ENCODE measurements at places on chromosomes 7 and 10.

DNA sequence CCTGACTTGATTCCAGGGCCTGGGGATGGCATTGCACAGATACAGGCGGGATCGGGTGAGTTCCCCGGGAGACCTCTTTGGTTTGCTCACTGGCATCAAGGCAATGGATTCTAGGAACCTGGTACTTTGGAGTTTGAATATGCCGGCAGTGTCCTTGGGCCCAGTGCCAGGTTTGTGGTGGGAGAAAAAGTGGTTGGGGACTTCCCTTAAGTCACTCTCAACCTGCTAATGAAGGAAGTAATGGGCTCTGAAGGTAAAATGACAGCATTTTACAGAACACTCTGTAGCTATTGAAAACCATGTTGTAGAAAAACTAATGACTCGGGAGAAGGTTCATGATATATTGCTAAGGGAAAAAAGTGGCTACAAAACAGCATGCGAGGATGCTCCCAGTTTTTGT is 129.9 kb downstream of the CFAP58 start:
- DNase-seq: no peak

DNA sequence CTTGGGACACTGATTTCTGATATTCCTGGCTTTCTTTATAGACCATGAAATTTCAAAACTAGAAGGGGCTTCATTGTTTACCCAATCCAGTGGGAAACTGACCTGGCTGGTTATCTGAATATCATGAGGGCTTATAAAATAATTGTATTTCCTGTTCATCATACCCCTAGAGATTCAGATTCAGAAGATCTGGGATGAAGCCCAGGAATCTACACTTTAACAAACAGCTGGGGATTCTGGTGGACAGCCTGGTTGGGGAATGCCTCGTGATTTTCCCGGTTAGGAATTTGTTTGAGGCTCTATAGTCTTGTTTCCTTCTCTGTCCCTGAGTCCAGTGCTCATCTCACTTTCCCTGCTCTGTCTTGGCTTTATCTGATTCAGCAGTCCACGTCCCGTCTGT is 110.3 kb downstream of the ADRA2A start:
- no peak for DNase-seq

DNA sequence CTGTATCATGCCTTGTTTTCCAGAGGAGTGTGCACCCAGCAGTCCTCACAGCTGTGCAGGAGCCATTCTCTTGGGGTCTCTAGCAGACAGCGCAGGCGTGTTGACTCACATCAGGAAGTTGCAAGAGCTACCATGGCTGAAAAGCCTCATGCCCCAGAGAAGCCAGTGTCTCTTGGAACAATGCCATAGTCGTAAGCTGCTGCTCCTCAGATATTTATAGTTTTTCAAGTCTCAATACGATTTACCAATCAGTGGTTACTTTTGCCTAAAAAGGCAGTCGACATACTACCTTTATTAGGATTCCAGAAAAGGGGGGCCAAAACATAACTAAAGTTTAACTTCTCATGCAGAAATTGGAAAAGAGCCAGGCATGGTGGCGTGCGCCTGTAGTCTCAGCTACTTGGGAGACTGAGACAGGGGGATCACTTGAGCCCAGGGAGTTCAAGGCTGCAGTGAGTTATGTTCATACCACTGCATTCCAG is 407.7 kb downstream of the PARD3 start:
- DNase-seq: no peak

DNA sequence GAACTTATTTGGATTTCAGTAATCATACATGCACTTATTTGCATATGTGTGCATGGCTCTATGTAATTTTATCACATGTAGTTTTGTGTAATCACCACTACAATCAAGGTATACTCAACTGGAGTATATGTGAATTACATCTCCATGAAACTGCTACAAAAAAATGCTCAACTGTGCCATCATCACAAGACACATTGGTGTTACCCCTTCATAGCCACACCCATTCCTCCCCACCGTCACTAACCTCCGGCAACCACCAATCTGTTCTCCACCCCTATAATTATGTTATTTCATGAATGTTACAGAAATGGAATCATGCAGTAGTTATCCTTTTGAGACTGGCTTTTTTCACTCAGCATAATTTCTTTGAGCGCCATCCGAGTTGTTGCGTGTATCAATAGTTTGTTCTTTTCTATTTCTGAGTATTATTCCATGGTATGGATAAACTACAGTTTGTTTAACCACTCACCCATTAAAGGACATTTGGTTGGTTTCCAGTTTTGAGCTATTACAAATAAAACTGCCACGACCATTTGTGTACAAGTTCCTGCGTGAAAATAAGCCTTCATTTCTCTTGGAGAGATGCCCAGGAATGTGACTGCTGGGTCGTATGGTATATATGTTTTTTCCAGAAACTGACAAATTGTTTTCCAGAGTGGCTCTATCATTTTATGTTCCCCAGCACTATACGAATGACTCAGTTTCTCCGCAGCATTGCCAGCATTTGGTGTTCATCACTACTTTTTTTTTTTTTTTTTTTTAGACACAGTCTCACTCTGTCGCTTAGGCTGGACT is 11.3 kb upstream of the SMO start:
- DNase-seq: no peak

GRCh38 chr7:1516586-1517251 is 12.5 kb upstream of the INTS1 start:
- no peak for DNase-seq

- DNase-seq: no peak
Observed at GRCh38 chr10:101215397-101216206, 13.7 kb downstream of the LBX1 start.

DNA sequence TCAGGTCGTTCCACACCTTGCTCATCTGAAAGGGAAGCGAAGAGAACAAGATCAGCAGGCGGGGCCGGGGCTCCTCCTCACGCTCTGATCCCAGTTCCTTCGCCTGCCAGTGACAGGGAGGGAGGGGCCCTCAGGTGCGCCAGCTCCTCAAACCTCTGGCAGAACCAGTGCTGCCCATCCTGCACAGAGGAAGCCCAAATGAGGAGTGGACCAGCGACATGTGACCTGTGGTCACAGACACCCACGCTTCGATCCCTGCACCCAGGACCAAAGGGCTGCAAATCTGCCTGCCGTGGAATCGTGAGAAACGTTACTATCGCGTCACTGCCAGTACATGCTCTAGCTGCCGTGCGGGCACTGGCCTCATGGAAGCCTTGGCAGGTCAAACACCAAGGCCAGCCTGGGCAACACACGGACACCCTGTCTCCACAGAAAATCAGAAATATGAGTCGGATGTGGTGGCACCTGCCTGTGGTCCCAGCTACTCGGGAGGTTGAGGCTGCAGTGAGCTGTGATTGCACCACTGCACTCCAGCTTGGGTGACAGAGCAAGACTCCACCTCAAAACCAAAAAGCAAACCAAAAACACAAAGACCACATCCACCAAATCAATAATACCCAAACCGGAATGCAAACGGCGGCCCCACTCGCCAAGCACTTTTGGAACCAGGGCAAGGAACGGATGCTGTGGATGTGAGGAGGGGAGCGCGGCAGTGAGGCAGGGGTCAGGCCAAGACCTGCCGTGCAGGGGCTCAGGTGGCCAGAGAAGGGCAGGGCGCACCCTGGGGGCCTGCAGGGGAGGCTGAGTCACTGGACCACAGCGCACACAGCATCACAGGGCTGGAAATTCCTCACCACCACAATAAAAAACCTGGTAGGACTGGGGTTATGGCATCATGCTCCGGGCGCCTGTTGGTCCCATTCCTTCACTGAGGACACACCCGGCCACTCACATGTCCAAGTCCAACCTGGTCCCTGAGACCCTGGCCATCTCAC is 13.4 kb downstream of the NUDT1 start:
- DNase-seq: no peak

DNA sequence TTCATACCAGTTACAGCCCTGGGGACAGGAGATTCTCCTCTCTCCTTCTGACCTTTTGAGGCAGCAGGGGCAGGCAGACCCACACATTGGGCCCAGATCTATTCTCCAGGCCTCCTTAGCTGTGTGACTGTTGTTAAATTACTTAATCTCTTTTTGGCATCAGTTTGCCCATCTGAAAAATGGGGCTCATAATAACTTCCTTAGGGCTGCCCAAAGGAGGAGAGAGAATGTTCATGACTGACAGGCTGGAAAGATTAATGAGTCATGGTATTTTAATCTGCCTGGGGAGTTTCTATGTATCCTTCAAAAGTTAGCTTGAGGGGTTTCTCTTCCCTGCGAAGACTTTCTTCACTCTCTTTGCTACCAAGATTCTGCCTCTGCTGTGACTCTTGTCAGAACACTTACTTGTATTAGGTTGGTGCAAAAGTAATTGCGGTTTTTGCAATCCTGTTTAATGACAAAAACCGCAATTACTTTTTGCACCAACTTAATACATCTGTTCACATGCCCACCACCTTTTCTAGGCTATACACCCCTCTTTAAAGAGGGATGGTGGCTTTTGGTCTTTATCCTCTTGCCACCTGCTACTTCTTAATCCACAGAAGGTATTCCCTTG is 83.4 kb downstream of the ARID5B start:
- DNase-seq: no peak

DNA sequence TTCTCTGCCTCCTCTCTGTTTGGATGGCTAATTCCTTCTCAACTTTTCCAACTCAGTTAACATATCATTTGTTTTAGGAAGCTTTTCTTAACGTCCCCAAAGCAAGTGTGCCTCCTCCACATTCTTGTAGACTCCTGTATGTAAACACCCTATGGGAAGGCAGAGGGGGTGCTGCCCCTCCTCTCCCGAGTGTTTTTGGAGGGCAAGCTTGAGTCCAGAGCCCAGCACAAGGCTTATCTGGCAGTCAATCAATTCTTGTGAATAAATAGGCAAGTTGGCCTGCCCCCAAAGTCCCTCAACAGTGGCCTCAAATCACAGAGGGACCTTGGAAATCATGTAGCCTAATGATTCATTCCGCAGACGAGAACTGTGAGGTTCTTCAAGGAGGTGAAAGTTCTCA is 305.6 kb downstream of the RPS24 start:
- DNase-seq: no peak

DNA sequence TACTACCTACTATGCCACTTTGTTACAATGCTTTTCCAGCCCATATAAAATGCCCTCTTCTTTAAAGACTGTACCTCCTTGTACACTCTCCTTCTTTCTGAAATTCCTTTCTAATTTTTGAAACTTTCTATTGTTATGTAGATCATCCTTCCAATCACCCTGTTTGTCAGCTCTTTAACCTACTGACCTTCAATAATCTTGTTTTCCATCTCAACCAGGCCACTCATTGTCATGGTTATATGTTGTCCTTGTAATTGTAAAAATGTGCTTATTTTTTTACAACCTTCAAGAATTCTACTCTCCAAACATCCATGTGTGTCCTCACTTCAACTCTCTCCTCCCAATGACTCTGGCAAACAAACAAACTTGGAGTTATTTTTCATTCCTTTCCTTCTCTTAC is 1172.6 kb upstream of the CELF2 start:
- no peak for DNase-seq

DNA sequence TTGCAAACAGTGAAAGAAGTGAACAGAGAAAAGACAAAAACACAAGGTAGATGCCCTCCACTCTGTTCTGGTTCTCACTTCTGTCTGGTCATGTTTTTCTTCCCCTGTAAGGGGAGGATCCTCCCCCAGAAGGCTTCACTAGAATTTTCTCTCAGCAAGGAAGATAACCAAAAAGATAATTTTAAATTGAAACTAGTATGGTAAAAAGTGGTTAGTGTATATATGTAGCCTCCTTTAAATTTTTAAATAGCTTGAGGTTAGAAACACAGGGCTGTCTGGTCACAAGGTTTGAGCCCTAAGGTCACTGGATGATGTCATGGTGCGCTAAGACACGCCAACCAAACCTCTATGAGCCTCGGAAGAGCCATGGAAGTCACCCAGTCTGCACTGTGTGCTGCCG is 5.6 kb upstream of the PKD1L1 start:
- no peak for DNase-seq

DNA sequence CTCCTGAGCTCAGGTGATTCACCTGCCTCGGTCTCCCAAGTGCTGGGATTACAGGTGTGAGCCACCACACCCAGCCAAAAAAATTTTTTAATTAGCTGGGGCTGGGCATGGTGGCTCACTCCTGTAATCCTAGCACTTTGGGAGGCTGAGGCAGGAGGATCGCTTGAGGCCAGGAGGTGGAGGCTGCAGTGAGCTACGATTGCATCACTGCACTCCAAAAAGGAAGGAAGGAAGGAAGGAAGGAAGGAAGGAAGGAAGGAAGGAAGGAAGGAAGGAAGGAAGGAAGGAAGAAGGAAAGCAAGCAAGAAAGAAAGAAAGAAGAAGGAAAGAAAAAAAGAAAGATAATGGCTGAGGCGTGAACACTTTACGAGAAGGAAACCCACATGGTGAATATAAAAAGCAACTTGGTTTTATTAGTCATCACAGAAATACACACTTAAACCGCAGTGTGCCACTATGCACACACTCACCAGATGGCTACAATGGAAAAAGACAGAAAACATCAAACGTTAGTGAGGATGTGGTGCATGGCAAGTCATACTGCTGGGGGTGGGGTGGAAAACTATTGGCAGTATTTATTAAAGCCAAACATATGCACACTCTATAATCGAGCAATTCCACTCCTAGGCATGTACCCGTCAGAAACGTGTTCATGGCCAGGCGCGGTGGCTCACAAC is 4.4 kb upstream of the CCL26 start:
- DNase-seq: no peak

Measured in effector CD4-positive, alpha-beta T cell (primary cell).